ENCODE measurements at places on chromosomes 4 and X. TPM values are rescaled to one million over a fixed set of nuclear protein-coding genes. Genes with fewer than 3 reads are reported as not detected.

GRCh38 chr4:75672461-75673026 is 667 bp downstream of the G3BP2 start:
- DNase-seq: peak; percentile 85

- no peak for DNase-seq
Observed at GRCh38 chrX:69299285-69299684, 134.0 kb upstream of the PJA1 start.

GRCh38 chr4:148120216-148120615 is 322.0 kb downstream of the NR3C2 start:
- DNase-seq: no peak

- no peak for DNase-seq
Observed at GRCh38 chr4:154399259-154399974, 92.2 kb downstream of the DCHS2 start.

GRCh38 chr4:1109333-1109732 is 4.0 kb downstream of the RNF212 start:
- DNase-seq: no peak

DNA sequence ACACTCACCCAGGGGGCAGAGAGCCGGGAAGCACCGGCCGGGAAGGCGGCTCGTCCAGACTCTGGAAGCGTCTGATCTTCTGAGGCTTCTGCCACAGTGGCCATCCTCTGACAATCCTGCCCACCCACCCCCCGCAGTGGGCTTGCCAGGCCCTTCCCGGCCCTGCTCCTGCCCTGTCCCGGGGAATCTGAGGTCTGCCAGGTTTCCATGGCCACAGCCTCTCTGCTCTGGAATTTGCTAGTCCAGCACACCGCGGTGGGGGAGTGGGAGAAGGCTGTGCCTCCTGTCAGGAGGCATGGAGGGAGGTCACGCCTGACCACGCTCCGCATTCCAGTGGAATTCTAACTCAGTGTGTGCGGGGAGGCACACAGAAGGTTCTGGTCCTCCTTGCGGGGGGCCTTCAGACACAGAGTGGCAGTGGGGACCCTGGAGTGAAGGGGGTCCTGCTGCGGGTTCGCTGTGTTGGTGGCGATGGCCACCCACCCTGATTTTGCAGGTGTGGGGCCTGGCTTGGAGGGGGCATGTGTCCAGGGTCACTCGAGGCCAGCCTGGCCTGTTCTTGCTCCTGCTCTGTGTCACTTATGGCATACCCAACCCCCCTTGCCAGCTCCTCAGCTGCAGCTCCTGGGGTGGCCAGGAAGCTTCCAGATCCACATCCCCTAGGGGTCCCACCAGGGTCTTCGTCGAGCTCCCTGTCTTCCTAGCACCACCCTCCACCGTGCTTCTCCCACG is 55.6 kb upstream of the ADRA2C start:
- DNase-seq: peak; percentile 14

GRCh38 chrX:8364369-8365141 is 100.1 kb upstream of the VCX3B start:
- no peak for DNase-seq

DNA sequence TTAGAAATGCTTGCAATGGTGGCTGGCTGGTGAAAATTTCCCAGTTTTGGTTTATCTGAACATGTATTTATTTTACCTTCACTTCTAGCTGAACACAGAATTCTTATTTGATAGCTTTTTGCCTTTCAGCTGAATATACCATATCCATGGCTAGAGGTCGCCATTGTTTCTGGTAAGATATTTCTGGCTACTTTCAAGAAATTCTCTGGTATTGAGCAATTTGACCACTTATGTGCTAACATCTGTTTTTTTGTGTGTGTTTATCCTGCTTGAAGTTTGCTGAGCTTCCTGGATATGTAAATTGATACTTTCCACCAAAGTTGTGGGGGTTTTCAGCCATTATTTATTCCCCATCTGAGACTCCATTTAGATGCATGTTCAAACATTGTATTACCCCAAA is 75.4 kb downstream of the FBXW7 start:
- DNase-seq: no peak

DNA sequence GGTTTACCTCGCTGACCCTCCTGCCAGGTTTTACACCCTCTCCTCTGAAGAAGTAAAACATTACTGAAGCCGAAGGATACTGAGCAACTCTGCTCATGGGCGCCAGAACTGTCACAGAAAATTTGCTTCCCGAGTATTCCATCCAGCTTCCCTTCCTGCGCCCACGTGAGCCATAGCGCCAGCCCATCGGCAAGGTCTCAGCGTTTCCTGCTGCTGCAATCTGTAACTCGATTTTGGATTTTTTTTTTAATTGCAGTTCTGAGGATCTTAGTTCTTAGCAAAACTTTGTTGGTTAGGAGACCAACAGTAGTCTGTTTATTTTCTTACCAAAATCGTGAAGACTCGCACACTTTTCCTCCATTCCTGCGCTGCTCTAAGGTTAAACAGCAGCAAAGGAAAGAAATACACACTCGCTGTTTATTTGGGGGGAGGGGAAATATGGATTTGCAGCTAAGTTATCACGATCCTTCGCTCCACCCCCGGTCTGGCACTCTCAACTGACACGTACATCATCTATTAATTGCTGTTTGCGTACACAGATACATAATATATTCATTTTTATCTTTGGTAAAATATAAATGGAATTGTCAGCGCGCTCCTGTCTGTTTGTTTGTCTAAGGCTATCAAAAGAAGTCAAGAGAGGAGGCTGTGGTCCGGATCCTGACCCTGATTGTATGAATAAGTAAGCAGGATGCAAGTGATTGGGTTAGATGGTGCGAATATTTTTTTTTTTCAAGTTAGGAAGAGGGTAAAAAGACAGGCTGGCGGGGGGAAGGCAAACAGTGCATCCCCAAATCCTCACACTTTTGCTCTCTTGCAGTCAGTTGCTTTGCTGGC is at the start of gene TLL1:
TLL1 (plus strand) TSS at position 777 of the 837 bp plus-strand sequence. CDS start 668 bp downstream, outside the sequence.
- no peak for DNase-seq

- DNase-seq: no peak
Observed at GRCh38 chrX:114976292-114976691, 41.1 kb downstream of the IL13RA2 start.

DNA sequence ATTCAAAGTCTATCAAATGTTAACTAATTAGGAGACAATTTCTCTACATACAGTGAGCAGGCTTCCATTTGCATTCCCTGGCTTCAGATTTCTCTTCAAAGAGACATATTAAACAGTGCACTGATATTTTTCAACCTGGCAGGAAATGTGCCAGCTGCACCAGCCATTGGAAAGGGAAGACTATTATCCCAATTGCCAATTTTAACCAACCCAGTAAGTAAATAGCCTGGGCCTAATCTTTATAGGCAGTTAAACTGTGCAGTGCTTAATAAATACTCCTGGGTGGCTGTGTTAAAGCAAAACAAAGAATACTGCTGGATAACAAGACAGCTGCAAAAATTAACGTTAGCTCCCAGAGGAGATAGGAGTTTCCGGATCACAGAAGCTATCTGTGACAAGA is 111.9 kb upstream of the GALNT7 start:
- no peak for DNase-seq

DNA sequence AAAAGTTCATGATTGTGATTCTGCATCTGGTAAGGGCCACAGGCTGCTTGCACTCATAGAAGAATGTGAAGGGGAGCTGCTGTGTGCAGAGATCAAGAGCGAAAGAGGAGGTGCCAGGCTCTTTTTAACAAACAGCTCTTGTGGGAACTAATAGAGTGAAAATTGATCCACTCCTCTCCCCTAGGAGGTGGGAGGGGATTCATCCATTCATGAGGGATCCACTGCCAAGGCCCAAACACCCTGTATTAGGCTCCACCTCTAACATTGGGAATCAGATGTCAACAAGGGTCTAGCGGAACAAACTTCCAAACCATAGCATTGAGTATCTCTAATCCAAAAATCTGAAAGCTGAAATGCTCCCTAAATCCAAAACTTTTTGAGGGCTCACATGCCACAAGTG is 16.4 kb upstream of the PPID start:
- no peak for DNase-seq

GRCh38 chr4:159018062-159018629 is 84.7 kb upstream of the RAPGEF2 start:
- DNase-seq: no peak

DNA sequence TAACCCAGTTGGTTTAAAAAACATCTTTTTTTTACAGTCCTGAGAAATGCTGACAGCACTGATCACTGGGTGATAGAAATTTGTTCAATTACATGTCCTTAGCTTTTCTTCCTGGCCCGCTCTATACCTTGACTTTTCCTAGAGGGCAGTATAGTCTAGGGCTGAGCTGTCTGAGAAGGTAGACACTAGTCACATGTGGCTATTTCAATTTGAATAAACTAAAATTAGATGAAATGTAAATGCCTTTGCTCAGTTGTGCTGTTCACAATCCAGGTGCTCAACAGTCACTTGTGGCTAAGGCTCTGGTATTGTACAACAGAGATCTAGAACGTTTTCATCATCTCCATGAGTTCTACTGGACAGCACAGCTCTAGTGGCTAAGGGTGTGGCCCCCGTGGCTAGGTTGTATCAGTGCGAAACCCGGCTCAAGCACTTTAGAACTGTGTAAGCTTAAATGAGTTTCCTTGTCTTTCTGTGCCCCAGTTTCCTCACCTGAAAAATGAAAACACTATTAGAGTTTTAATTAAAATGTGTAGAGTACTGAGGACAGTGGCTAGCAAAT is 111.6 kb upstream of the WDR17 start:
- no peak for DNase-seq

DNA sequence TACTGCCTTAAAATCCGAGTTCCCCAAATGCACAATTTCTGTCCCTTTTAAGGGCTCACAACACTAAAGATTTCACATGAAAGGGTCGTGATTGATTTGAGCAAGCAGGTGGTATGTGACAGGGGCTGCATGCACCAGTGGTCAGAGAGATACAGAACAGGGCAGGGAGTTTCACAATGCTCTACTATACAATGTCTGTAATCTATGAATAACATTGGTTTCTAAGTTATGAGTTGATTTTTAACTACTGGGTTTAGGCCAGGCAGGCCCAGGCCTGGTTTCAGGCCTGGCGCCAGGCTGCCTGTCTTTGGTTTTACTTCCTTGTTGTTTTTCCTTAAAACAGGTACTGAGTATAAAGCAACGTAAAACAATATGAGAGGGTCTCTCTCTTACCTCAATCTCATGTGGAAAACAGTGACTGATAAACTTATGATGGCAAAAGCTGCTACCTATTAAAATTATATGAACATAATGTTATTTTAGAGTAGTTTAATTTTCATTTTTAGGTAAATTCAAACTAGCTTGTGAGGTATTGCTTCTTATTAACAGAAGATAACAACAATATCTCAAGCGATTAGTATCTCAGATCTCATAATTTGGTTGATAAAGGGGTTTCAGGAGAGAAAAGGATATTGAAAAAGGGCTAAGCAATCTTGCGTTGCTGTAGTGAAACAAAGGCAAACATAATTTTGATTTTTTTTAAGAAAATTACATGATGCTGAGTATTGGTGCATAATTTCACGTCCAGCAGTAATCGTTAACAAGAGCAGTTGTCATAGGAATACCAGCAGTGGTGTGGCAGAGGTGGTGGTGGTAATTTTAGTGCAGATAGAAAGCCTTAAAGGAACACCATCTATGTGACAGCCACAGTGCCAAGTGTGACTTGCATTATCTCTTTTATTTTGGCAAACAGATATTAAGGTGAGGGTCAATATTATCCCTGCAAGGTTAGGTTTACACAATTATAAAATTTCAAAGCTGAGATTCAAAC is 944.4 kb upstream of the GRID2 start:
- no peak for DNase-seq

- no peak for DNase-seq
Observed at GRCh38 chr4:66123831-66124413, 453.6 kb upstream of the EPHA5 start.

ZNF185 gene
- total RNA-seq: 2.8 TPM

ADRA2C gene
- 2.3 TPM for total RNA-seq

PAGE1 gene
- not detected for total RNA-seq

HTR2C gene
- total RNA-seq: not detected

USP17L12 gene
- not detected for total RNA-seq

SPOCK3 gene
- total RNA-seq: 0.55 TPM

GPR143 gene
- 0.39 TPM for total RNA-seq
